ENCODE measurements at places on chromosomes 2 and 18.
A peak's percentile ranks its signal among the peaks of the same experiment; 100 is the strongest.

GRCh38 chr2:215136669-215137328 lies 1.6 kb downstream of the ABCA12 start:
- no peak for DNase-seq

GRCh38 chr2:95352310-95353054 lies 50.0 kb upstream of the FAHD2A start:
- no peak for DNase-seq

DNA sequence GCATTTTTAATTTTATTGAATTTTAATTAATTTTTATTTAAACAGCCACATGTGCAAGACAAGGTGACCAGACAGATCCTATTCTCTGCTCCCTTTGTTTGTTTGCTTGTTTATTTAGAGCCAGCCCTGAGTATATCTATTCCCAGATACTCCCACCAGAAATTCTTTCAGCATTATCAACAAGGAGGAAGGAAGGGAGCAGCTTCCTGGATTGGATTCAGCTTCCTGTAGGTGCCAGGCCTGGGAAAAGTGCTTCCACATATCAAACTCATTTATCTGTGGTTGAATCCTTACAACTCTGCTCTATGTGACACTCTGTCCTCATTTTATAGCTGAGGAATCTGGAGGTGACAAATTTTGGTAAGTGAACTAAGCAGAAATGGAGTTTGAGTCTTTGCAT lies 60.5 kb upstream of the KLF7 start:
- DNase-seq = no peak

DNA sequence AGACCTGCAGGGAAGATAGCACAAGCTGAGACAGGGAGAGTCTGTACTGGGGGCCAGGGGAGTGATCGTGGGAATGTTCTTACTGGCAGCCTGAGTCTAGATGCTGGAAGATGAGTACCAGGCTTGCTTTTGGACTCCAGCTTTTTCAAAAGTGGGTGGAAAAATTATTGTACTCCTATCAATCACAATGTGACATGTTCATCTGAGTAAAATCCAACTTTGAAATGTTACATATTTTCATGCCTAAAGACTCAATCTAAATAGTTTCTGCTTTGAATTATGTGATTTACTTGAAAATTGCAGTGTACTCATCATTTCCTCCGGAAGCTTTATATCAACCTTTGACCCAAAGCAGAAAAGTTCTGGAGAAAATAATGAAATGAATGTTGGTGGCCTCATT lies 49.7 kb upstream of the ST3GAL5 start:
- no peak for DNase-seq

DNA sequence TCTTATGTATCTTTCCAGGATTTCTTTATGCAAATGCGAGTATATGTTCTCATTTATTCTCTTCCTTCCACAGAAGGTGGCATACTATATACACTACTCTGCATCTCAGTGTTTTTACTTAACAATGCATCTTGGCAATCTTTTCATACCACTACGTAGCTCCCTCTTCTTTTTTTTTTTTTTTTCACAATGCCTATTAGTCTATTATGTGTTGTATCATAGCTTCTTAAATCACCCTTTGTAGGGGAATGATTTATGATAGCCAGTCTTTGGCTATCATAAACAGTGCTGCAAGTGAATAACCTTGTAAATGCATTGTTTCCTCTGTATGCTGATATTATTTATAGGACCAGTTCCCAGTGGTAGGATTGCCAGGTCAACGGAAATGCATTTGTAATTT lies 204.2 kb downstream of the BABAM2 start:
- DNase-seq = no peak

- no peak for DNase-seq
Observed at GRCh38 chr18:26255695-26256622, 29.7 kb downstream of the TAF4B start.

DNA sequence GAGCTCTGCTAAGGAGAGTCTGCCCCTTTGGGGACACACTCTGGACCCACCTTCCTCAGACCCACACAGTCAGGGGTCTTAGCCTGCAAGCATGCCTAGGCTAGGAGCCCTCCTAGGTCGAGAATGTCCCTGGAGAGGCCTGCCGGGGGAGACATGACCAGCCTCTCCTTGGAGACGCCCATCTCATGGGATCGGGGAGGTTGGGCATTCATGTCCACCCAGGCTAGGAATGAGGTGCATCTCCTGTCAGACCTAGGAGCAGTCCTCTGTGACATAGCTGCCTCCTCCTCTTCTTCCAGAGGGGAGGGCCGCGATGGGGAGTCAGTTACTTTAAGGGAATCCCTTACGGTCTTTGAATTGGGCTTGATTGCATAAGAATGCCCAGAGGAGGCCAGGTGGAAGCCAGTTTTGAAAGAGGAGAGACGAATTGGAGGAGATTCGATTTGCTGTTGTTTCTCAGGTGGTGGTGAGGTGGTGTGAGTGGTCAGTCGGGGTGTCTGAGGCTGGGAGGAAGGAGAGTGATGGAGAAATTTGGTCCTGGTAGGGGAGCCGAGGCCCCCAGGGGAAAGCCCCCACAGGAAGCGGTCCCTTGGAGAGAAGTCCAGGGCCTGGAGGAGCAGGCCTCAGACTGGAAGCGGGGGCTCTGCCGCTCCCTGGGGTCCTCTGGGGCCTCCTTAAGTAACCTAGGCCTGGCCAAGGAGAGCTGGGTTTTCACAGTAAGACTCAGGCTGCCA lies 241.3 kb downstream of the DYSF start:
- no peak for DNase-seq

- DNase-seq = no peak
Observed at GRCh38 chr2:126662621-126663020, 6.7 kb downstream of the GYPC start.

DNA sequence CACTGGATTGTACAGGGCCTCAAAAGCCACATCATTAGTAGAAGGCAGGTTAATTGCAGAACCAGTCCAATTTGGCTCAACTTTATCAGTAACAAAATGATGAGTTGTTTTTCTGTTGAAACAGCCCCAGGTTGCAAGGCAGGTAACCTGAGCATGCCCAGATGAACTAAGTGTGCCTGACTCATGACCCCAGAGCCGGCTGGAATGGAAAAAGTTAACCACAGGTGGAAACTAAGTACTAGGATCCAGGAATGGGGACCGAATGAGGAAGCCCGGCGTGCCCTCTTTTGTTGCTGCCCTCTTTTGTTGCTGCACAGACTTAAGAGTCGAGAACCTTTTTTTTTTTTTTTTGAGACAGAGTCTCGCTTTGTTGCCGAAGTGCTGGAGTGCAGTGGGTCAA lies 79.5 kb upstream of the YWHAQ start:
- no peak for DNase-seq

GRCh38 chr2:8685697-8686358 lies 4.0 kb downstream of the ID2 start:
- DNase-seq = peak; percentile 72

DNA sequence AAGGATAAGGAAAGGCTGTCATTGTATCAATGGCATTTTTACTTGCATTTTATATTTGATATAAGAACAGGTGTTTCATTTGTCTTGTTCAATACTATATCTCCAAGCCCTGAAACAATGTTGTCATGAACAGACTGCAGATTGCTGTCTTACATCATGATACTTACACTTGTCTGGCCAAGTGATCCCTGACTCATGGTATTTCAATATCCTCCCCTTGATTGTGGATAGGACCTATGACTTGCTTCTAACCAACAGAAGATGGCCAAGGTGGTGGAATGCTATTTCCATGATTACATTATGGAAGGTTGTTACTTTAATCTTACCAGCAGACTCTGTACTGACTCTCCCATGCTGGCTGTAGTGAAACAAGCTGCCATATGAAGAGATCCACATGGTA lies 471.1 kb downstream of the CCDC85A start:
- DNase-seq = no peak

- no peak for DNase-seq
Observed at GRCh38 chr2:134254824-134255223, 952 bp downstream of the MGAT5 start.

All from D721Med (cell line).